Left lobe of liver (tissue), 2 donors: ENCODE measurements at places on chromosomes 7 and 10. TPM values are rescaled to one million over a fixed set of nuclear protein-coding genes. Genes with fewer than 3 reads are reported as not detected.

FAM107B gene
- 67.2 TPM for total RNA-seq

IFIT1 gene
- 9.6 TPM for total RNA-seq

ZNF488 gene
- total RNA-seq = 0.08 TPM

ARHGAP22 gene
- total RNA-seq = 0.13 TPM

EGR2 gene
- 0.30 TPM for total RNA-seq

PYROXD2 gene
- total RNA-seq = 5.4 TPM

CXCL12 gene
- 50.3 TPM for total RNA-seq

GRCh38 chr10:24363070-24363469, 154.1 kb downstream of the KIAA1217 start:
- no peak for DNase-seq

GRCh38 chr7:46428295-46428694, 507.2 kb upstream of the IGFBP3 start:
- no peak for DNase-seq

DNA sequence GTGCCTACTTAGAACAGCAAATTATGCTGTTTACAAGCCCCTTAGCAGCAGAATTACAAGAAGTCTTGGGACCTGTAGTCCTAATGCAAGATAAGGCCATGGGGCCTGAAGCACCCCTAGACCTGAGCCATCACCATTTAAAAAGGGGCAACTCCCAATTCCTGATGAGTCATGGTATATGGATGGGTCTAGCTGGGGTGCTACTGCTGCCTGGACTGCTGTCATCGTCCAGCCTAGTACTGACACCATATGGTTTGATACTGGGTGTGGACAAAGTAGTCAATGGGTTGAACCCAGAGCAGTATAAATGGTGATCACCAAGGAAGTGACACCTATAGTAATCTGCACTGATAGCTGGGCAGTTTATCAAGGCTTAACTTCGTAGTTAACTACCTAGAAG, 450.0 kb downstream of the IPMK start:
- no peak for DNase-seq

- DNase-seq = no peak
Measured at GRCh38 chr10:128418819-128419218, 292.6 kb upstream of the MKI67 start.

GRCh38 chr10:76009531-76009930, 578.1 kb downstream of the LRMDA start:
- no peak for DNase-seq

GRCh38 chr7:112266595-112267270, 60.2 kb downstream of the ZNF277 start:
- DNase-seq = no peak

- DNase-seq = no peak
Measured at GRCh38 chr10:51014680-51015389, 59.5 kb upstream of the PRKG1 start.

GRCh38 chr10:21749788-21750187, 215.8 kb downstream of the MLLT10 start:
- DNase-seq = no peak

DNA sequence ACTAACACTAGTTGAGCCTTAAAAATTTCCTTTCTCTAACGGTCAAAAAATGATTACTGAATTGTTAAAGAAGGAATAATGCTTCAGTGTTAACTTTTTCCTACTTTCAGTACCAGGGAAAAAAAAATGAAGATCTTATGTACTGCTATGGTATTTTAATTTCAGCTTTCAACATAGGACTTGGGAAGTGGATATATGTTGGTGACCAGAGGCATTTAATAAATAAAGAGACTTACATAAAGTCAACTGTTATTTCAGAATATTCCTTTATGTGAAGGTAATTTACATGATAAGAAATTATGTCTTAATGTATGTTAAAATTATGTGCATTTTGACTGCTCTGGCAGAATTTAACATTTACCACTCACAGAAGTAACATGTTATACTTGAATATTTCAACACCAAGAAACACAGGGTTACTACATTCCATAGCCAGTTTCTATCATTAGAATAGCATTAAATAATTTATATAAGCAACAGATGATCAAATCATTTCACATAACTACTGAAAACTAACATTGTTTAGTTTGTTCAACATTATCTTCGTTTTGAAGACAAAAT, 250.3 kb upstream of the MDFIC start:
- DNase-seq = no peak

DNA sequence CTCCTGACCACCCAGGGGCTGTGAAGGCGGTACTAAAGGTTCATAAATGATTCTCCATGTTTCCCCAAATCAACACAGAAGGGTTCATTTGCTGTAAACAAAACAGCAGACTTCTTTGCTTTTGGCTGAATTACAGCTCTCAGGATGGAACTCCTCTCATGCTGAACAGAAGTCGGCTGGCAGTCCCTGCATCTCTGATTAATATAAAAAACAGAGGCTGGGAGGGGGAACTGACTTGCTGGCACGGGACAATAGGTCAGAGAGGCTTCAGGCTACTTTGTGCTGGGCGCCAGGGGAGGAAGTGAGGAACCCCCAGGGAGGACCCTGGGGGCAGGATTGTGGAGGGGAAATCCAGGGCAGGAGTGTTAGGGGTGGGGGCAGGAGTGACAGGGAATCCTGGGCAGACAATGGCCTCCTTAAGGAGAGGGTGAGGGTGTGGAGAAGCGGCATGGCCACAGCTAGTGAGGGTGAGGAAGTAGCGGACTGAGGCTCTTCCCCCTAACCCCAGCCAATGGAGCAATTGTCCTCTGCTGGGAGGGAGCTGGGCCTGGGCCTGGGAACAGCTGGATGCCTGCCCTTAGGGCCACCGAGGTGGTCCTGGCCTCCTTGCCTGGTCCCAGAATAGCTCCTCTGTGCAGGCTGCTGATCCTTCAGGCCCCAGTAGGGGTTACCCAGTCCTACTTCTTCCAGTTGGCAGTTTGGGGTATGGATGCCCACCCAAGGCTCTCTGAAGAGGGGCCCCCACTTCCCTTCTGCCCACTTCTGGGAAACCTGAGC, 9.2 kb upstream of the SFRP5 start:
- no peak for DNase-seq

DNA sequence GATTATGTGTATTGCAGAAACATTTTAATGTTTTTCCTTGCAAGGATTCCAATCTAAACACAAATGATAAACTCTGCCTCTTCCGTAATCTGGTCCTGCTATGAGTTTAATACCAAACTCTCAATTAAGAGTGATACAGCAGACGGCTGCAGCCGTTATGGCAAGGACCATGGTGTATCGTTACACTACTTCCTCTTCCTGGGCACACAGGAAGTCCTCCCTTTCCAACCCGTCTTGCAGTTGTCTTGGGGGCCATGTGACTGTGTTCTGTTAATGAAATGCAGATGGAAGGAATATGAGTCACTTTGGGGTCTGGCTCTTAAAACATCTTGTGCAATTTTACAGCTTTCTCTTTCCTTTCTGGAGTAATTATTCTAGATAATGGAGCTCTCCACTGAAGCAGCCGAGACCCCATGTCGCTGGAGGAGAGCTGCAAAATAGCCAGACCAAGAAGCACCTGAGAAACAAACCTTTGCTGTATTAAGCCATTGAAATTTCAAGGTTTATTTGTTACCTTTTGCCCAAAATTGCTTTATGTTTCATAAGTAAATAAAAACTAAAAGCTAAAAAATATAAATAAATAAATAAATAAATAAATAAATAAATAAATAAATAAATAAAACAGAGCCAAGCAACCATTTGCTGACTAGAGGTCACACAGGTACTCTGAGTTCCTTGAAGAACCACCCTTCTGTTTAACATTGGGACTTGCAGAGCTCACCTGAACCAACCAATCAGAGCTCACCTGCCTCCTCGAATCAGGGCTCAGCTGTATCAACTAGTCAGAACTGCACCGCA, 74.7 kb downstream of the FRMPD2 start:
- no peak for DNase-seq

DNA sequence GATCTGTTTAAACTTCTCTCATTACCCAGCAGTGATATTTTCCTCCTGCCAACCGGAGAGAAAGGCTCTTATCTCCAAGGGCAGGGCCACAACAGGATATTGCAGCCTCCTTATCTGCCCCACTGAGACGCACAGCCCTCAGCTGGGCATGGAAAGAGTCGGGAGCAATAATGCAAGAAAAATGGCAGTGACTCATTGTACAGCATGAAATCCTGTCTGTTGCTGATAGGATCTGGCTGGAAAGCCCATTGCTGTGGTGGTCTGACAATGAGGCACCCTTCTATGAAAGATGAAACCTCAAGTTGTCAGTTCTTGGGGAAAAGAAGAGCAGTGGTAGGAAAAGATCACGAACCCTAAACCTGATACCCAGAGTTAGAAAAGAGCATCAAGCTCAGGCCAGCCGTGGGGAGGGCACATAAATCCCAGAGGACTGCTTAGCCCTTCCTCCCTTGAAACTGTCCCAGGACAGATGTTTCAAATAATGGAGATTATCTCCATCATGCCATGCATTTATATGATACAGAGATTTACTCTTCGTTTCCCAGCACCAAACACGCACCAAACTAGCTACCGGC, 47.0 kb upstream of the FIGNL1 start:
- no peak for DNase-seq

DNA sequence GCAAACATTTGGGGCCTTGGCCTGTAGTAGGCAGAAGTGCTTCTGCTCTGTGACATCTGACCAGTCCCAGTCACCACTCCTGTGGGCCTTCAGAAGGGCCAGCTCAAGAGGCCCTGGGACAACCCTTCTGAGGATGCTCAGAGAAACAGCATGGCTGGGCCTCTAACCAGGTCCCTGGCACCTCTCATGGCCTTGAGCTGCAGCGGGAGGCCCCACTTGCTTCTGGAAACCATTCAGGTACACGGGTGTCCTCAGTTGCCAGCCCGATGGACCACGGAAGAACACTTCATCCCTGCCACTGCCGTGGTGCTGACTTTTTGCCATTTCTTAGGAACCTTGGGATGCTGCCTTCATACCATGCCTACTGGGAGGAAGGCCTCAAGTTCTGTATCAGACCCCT, 57.6 kb downstream of the HSPA12A start:
- DNase-seq = no peak

- DNase-seq = no peak
Measured at GRCh38 chr7:44727158-44727936, 21.3 kb upstream of the ZMIZ2 start.

- DNase-seq = no peak
Measured at GRCh38 chr10:127911218-127911866, 4.4 kb downstream of the PTPRE start.
